ENCODE measurements at places on chromosomes 5 and 9.

DNA sequence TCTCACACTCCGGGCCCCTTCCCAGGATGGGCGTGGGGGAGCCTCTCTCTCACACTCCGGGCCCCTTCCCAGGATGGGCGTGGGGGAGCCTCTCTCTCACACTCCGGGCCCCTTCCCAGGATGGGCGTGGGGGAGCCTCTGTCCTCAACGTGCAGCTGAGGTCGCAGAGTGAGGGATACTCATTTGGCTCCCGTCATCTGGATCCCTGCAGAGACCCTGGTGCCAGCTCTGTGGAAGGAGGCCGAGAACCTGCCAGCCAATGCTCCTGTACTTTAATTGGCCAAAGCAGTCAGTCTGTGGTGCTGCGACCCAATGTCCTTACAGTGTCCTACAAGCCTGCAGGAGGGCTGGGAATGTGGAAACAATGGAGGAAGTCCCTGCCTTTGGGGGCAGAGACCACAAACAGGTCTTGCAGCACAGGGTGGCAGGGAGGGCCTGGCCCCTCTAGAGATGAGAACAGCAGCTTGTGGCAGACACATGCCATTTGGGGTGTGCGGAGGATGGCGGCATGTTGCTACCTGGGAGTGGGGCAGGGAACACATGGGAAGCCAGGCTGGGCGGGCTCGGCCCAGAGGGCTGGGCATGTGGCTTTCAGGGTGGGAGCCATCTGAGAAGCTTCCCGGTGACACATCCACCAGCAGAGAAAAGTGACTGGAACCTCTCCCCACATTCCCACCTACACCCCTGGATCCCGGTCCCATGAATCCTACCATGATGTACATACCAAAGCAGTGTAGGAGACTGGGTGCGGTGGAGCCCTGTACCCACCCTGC, 13.6 kb upstream of the MRNIP start:
- H3K36me3 ChIP-seq: peaks cover 19% of the 10 kb centered on the region
- no peaks in the 10 kb centered on the region for H3K27me3 ChIP-seq
- H3K4me1 ChIP-seq: no peaks in the 10 kb centered on the region
- no peak for DNase-seq

DNA sequence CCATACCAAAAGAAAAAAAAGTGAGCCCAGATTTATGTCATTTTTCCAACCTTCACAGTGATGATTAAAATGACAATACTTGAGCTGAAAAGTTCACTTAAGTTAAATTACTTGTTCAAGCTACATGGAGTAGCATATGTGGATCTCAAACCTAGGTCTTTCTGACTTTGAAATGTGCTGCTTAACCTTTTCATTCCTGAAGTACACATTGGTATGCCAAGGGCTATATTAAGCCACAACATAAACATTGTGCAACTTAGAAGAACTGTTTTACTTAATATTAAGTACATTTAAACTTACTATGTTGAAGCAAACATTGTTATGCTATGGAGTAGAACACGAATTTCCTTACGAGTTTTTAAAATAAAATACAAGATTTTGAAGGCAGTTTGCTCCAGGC, 105.0 kb downstream of the GIN1 start:
- peak; percentile 16 for DNase-seq
- H3K4me1 ChIP-seq: no peaks in the 10 kb centered on the region
- no peaks in the 10 kb centered on the region for H3K36me3 ChIP-seq
- no peaks in the 10 kb centered on the region for H3K27me3 ChIP-seq
- H3K27ac ChIP-seq: no peak overlapping the region

DNA sequence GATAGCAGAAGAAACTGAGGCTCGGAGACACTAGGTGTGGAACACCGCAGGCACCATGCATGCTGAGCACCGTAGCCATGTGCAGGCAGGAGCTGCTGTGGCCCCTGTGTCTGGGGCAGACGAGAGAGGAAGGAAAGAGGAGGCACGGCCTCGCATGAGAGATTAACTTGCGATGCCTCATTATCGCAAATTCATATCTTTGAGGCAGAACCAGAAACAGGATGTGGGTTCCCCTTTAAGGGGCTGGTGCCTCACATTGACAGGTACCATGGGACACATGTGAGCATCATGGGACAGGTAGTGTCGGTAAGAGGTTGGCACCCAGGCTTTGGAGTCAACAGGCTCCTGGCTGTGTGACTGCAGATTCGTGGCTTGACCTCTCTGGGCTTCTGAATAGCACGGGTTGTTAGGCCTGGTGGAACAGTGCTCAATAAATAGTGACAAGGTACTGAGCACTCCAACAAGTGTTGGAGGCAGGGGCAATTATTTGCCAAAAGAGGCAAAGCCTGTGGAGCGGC, 40.8 kb downstream of the NAIF1 start:
- no peaks in the 10 kb centered on the region for H3K36me3 ChIP-seq
- no peaks in the 10 kb centered on the region for H3K4me1 ChIP-seq
- no peak overlapping the region for H3K27ac ChIP-seq
- no peak for DNase-seq
- H3K4me3 ChIP-seq: no peak overlapping the region
- no peaks in the 10 kb centered on the region for H3K27me3 ChIP-seq

GRCh38 chr9:123053046-123053445, 19.6 kb downstream of the GPR21 start:
- peaks cover 3% of the 10 kb centered on the region for H3K4me1 ChIP-seq
- H3K27ac ChIP-seq: no peak overlapping the region
- no peak for DNase-seq
- H3K27me3 ChIP-seq: no peaks in the 10 kb centered on the region
- no peaks in the 10 kb centered on the region for H3K36me3 ChIP-seq

- H3K36me3 ChIP-seq: no peaks in the 10 kb centered on the region
- no peak for DNase-seq
- no peak within 1 kb of the TSS for H3K27ac ChIP-seq
- peaks cover 2% of the 10 kb centered on the region for H3K4me1 ChIP-seq
- H3K27me3 ChIP-seq: peaks cover 48% of the 10 kb centered on the region
These were observed at the start of gene GRIN1 for GRCh38 chr9:137138722-137139467. GRIN1 (plus strand) TSS chr9:137139154; CDS start chr9:137139487, 333 bp downstream.

DNA sequence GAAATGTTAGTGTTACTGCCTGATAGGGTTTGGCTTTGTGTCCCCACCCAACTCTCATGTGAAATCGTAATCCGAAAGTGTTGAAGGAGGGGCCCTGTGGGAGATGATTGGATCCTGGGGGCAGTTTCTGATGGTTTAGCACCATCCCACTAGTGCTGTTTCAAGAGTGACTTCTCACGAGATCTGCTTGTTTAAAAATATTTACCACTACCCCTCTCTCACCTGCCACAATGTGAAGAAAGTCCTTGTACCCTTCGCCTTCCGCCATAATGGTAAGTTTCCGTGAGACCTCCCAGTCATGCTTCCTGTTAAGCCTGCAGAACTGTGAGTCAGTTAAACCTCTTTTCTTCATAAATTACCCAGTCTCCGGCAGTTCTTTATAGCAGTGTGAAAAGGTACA, 2.6 kb upstream of the RFX3 start:
- H3K4me1 ChIP-seq: peaks cover 10% of the 10 kb centered on the region
- no peak overlapping the region for H3K4me3 ChIP-seq
- H3K36me3 ChIP-seq: no peaks in the 10 kb centered on the region
- no peak for DNase-seq
- H3K27me3 ChIP-seq: no peaks in the 10 kb centered on the region

DNA sequence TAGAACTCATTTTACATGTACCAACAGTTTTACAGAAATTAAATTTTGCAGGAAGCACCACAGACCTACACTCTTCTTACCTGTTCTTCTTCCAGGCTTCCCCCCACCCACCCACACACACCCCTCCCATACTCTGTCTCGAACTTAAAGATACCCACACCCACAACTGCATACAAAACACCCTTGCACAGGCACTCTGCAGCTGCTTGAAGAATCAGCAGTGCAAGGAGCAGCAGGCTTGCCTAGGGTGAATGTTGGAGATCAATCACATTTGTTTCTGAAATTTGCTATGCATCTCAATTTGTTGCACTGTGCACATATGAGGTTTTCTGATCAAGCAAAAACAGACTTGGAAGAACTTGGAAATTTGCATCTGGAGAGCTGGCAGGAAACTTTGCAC, 77.5 kb upstream of the TGFBR1 start:
- H3K27me3 ChIP-seq: no peaks in the 10 kb centered on the region
- no peak for DNase-seq
- H3K4me1 ChIP-seq: peaks cover 13% of the 10 kb centered on the region
- no peaks in the 10 kb centered on the region for H3K36me3 ChIP-seq
- no peak overlapping the region for H3K4me3 ChIP-seq

DNA sequence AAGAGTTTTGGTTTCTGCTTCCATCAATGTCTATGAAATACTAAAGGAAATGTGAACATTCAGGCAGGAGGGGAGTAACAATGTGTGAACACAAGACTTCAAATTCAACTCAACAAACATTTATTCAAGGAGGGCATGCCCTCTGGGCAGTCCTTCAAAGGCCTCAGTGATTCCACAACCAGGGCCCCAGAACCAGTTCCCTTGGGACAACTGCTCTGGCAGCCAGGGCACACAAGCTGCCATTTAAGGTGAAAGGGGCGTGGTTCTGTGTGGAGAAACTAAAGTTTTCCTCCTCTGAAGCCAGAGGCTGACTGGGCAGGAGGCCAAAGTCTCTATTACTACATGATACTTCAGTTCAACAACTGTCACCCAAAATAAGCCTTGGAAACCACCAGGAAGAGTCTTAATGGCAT, 3.2 kb downstream of the RBM18 start:
- H3K27ac ChIP-seq: no peak overlapping the region
- DNase-seq: peak; percentile 28
- no peaks in the 10 kb centered on the region for H3K27me3 ChIP-seq
- peaks cover 19% of the 10 kb centered on the region for H3K4me1 ChIP-seq
- peaks cover 12% of the 10 kb centered on the region for H3K36me3 ChIP-seq

GRCh38 chr5:159616952-159617351, 286.7 kb upstream of the IL12B start:
- no peaks in the 10 kb centered on the region for H3K27me3 ChIP-seq
- H3K27ac ChIP-seq: no peak overlapping the region
- H3K4me1 ChIP-seq: no peaks in the 10 kb centered on the region
- DNase-seq: peak; percentile 59
- H3K4me3 ChIP-seq: no peak overlapping the region

DNA sequence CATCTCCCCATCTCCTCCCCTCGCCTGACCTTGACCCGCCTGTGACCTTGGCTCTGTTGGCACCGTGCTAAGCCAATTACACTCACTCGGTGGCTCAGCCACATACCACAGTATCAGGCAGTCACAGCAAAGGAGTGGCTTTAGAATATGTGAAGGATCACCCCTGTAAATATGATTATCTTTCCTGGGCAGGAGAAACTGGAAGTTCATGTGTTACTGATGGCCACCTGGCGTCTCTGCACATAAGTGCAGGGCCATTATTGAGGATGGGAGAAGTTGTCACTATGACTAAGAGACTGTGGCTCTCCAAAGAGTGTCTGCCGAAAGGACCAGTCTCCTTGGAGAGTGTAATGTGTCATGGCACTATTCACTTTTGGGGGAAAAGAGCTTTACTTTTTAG, 116.9 kb upstream of the S1PR3 start:
- peak; percentile 23 for DNase-seq
- H3K4me3 ChIP-seq: no peak overlapping the region
- H3K27ac ChIP-seq: no peak overlapping the region
- H3K27me3 ChIP-seq: peaks cover 3% of the 10 kb centered on the region
- H3K36me3 ChIP-seq: no peaks in the 10 kb centered on the region

DNA sequence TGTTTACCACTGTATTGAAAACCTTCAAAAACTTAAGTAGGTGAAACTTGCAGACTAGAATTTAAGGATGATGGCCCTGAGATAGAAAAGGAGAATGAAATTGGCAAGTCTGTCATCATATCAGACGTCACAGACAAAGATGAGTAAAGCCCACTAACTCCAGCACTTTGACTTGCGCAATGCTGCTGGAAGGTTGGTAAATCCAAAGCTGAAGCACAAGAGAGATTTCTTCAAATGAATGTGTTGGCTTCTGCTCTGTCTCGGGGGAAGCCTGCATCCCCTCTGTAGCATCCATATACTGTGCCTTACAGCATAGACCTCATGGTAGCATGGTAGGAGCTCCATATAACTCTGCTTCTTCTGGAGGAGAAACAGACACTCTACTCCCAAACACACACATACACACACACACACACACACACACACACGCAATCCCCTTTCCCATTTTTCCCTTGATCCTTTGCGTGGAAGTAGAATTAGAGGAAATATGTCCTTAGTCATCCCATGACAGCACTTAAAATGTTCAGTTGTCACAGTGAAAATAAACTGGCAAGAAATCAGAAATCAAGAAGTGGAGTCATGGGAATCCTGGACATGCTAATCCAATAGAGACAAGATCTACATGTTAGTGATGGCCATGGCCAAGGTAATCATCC, 241.5 kb downstream of the NR3C1 start:
- peak; percentile 17 for DNase-seq
- no peaks in the 10 kb centered on the region for H3K27me3 ChIP-seq
- no peak overlapping the region for H3K27ac ChIP-seq
- no peaks in the 10 kb centered on the region for H3K36me3 ChIP-seq

DNA sequence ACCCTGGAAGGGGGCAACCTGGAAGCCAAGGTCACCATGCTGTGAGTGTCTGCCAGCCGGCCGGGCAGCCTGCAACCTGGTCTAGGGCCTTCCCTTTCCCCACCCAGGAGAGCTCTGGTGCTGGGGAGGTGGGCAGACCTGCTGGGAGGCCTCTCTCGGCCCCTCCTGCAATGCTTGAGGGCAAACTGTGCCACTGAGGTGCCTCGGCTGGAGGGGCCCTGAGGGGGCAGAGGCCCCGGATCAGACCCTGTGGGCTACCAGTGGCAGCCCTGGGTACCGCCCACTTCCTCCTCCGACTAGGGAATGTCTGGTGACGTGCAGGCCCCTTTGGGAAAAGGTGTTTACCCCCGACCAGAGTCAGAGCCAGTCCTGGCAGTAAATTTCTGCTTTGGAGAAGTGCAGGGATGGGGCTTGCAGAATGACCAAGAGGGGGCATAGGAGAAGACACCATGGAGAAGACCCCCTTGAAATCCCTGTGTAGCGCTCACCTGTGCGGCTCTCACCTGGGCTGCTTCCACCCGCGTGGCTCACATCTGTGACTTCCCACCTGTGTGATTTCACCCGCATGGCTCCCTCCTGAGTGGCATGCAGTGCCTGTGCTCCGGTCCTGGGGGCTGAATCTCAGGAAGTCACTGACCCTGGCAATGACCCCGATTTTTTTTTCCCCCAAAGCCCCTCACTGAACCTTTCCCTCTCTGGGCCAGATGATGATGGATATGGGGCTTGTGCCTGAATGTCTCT, 1.1 kb downstream of the LCN1 start:
- DNase-seq: no peak
- H3K36me3 ChIP-seq: no peaks in the 10 kb centered on the region

DNA sequence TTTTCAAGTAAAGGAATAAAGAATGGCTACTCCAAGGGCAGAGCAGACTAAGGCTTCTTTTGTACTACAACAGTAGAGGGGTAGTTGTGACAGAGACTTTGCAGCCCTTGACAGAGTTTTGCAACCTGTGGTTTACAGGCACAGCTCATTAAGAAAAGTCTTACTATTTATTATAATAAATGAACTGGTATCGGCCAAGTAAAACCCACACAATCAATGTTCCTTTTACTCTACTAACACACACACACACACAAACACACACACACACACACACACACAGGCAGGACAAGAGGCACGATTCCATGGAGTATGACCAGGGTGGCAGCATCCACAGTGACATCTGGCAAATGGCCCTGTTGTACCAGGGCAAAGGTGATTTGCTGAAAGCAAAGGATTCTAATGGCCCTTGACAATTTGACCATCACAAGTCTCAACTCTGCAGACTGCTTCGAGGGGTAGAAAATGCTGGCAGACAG, 59.1 kb upstream of the GOLPH3 start:
- peak overlapping the region; percentile 66 for H3K27ac ChIP-seq
- H3K4me1 ChIP-seq: peaks cover 22% of the 10 kb centered on the region
- peaks cover 8% of the 10 kb centered on the region for H3K36me3 ChIP-seq
- no peaks in the 10 kb centered on the region for H3K27me3 ChIP-seq
- H3K4me3 ChIP-seq: no peak overlapping the region
